ENCODE measurements at places on chromosomes 4 and X. TPM values are rescaled to one million over a fixed set of nuclear protein-coding genes. Genes with fewer than 3 reads are reported as not detected.

KLF3 gene
- total RNA-seq, result 12.8 TPM

ARHGEF38 gene
- total RNA-seq, result not detected

SLAIN2 gene
- 60.4 TPM for total RNA-seq

- peak; percentile 37 for DNase-seq
These were observed 528.6 kb downstream of the ANKRD50 start for GRCh38 chr4:124183926-124184325.

CXorf51B gene
- not detected for total RNA-seq

DNA sequence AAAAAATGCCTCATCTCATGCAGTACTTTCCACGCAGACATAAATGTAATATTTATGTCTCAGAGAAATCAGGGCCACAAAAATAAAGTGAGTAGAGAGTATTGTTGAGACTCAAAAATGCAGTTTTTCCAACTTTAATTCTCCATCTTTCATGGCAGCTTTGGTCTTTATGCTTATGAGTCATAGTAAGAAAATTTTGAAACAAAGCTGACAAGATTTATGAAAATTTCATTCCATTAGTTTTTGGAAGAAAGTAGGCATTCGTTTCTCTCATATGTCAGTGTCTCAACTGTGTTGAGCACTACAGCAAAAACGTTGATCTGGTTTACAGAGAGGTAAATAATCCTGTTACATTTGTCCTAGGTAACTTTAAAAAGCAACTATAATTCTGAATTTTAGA, 656.8 kb downstream of the IQCM start:
- DNase-seq, result no peak

AMBN gene
- total RNA-seq, result not detected

DNA sequence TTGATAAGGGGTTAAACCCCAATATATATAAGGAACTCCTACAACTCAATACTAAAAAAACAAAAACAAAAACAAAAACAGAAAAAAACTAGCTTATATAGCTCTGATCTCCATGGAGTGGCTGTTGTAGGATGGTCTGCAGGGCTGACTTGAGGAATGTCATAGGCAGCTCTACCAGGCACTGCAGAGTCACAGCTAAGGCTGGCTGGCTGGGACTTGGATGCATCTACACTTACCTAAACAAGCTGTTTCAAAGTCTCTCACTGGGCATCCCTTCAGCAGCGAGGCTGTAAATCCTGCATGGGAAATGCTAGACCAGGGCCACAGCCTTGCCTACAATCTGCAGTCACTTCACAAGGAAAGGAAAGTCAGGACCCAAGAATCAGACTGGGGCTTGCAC, 61.3 kb downstream of the HOPX start:
- no peak for DNase-seq

DNA sequence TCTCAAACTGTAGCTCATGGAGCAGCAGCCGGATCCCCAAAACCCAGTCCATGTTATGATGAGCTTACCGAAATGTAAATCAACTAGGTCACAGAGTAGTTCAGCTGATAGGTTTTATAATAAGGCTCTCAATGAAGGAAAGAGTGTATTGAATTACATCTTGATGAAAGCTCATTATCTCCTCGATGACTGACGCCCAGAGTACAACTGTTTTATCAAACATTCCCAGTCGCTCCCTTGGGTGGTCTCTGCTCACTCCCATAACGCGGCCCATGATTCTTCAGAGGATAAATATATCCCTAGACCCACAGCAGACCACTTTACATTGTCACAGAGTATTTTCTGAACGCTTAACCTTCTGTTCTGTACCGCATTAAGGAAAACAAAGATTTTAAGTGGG, 452.3 kb upstream of the GALNT7 start:
- no peak for DNase-seq

GPC3 gene
- total RNA-seq, result not detected

- no peak for DNase-seq
These were observed 222.3 kb downstream of the CPE start for GRCh38 chr4:165600959-165601683.
